NCI-H1092 treated with DMSO at 0.1 percent for 48 hours (cell line): ENCODE measurements at places on chromosomes 6 and 20.

DNA sequence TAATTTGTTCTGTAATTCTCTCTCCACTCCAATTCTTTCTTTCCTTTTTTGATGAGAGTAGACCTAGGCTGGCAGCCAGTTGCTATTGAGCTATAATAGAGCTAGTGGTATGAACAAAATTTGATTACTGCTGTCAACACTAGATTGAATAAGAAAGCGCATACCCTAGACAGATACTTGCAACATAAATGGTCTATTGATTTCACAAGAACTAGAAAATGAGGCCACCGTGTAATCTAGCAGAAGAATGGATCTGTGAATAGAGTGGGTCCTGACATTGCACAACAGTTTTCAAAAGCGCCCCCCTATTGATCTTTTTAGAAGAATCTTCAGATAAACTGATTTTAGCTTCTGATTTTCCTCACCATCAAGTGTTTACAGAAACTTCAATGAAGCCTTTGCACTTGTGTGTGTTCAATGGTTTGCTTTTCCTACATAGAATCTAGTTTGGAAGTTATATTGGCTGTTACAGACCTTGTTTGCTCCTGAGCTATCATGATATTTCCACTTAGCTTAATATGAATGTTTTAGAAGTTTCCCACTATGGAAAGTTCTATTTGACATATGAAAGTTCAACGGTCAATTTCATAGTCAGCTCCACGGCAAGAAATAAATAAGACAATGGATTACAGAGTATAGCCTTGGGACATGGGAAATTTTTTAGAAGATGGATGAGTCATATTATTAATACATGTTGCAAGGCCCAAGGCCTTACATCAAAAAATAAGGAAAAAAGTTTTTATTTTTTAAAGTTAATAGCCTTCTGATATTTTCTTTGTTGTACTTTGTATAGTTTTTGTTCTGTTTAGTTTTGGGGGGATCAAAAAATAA lies 55.6 kb downstream of the UTRN start:
- no peak for DNase-seq

GRCh38 chr20:22471156-22471836 lies 113.1 kb downstream of the FOXA2 start:
- no peak for DNase-seq

GRCh38 chr6:166786704-166787293 lies 159.7 kb upstream of the RPS6KA2 start:
- DNase-seq, result peak; percentile 85

- no peak for DNase-seq
Measured at GRCh38 chr20:63194797-63195173, 21.1 kb downstream of the YTHDF1 start.

GRCh38 chr6:39088331-39088730 lies 26.7 kb downstream of the SAYSD1 start:
- no peak for DNase-seq

DNA sequence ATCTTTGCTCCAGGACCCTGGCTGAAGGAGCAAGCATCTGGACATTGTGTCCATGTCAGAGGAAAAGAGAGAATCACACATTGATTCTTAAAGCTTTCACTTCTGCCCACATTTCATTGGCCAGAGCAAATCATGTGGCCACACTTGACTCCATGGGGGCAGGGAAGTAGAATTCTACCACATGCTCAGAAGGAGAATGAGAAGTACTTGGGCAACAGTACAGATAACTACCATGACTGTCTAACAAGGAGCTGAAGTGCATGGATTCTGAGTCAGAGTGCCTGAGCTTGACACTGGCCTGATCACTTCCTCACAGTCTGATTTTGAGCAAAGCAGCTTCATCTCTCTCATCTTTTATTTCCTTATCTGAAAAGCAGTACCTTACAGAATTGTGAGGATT lies 38.6 kb downstream of the GHRH start:
- no peak for DNase-seq

GRCh38 chr20:36344517-36345132 lies 38.5 kb downstream of the DLGAP4 start:
- no peak for DNase-seq

GRCh38 chr6:163877877-163878639 lies 463.5 kb downstream of the QKI start:
- DNase-seq, result no peak

DNA sequence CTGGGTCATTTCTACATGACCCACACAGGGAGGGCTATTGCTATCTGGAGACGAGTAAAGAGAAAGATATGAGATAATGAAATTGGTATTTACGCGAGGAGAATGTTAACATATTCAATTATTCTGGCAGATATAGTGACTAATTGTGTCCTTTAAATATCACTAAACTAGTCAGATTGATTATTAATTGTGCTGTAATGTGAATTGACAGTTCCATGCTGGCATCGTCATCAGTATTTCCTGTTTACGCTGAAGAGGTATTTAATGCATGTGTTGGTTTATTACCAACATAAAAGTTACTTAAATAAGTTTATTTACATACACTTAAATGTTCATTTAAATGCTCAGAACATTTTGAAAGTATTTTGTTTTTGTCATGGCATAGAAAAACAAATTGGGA lies 35.7 kb upstream of the OGFRL1 start:
- DNase-seq, result no peak

GRCh38 chr20:19098806-19099578 lies 113.5 kb upstream of the SLC24A3 start:
- no peak for DNase-seq

GRCh38 chr6:163706500-163707087 lies 292.1 kb downstream of the QKI start:
- no peak for DNase-seq

DNA sequence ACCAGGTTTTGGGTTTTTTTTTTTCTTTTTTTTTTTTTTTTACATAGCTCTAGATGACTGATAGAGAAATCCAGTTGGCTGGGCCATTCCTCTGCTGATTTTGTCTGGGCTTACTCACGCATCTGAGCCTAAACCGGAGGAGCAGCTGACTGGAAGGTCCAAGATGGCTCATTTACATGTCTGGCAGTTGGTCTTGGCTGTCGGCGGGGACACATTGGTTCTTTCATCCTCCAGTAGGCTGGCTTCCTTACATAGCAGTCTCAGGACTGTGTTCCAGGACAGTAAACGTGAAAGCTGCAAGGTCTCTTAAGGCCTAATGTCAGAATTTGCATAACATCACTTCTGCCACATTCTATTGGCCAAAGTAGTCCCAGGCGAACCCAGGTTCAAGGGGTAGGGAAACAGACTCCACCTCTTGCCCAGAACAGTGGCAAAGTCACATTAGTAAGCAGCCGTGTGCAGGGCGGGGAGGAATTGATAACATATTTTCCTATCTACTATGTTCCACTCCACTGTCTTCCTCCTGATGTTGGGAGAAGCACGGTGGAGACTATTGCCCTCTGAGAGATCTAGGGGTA lies 87.0 kb downstream of the CDH22 start:
- DNase-seq, result no peak

DNA sequence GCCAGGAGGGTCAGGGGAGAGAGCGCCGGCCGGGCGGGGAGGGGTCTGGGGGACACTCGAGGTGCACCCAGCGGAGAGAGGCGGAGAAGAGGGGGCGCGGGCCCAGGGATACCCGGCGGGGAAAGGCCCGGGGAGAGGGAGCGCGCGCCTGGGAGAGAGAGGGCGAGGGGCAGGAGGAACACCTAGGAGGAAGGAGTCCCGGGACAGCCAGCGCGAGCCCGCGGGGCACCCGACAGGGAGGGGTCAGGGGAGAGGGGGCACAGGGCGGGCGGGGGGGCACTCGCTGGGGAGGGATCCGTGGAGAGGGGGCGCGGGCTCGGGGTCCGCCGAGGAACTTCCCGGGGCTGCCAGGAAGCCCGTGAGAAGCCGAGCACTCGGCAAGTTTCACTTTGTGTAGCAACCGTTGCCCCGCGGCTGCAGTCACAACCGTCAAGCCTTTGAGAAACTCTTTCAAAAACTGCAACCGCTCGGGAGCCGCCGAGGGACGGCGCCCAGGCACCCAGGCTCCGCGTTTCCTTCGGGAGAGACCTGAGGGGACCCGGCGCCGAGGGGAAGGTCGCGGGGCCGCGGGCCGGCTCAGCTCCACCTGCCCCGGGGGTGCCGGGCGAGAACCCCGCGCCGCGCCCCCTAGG lies 471 bp downstream of the EZR start:
- peak; percentile 37 for DNase-seq

DNA sequence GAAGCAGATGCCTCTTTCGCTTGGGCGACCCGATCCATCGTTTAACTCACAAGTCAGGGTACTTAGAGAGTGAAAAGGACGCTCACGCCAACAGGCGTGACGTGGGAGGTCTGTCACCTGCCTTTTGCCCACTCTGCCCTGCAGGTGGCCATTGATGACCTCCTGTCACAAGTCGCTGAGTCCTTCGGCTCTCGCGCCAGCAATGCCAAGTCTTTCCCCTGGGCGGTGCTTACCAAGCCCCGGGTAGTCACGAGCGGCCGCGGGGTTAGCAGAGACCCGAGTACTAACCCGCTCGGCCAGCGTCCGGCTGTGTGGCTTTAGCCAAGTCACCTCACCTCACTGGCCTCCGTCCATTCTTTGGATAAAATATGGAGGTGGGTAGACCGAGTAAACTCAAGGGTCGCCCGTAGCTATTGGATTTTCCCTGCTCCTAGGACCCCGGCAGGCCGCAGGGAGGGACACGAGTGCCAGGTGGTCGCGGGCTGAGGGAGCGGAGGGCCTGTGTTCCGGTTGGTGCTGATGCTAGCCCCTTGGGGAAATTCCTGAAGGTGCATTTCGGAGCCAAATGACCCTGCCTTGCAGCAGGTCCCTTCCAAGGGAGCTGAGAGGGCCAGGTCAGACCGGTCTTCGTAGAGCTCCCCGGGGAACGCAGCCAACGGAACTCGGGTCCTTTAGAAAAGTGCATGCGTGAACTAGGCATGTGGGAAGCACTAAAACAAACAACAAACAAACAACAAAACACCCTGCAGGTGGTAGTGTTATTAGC lies 668 bp downstream of the PKIB start:
- peak; percentile 73 for DNase-seq

DNA sequence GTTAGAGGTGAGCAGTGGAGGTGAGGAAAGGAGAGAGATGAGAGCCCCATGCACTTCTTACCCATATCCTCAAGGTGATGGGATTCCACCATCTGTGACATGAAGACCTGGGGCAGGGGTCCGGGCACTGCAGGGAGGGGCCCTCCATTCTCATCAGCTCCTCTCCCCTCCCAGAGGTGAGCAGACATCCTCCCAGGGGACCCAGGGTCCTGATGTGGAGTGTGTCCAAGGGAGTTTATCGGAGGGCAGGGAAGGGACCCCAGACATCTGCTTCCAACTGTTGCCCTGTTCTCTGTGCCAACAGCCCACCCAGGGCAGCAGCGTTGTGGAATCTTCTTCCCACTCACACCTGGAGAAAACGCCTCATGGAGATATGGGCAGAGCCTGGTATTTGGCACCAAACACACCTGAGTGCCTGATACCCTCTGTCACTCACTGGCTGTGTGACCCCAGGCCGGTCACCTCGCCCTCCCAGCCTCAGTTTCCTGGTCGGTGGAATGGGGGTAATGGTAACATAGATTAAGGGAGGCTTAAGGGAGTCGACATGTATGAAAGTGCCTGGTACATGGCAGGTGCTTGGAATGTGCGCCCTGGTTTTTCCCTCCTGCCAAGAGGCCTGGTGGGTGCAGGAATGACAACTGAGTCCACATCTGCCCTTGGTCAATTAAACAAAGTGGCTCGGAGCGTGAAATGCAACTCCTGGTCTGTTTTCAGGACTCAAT lies 227.9 kb downstream of the PREX1 start:
- no peak for DNase-seq

DNA sequence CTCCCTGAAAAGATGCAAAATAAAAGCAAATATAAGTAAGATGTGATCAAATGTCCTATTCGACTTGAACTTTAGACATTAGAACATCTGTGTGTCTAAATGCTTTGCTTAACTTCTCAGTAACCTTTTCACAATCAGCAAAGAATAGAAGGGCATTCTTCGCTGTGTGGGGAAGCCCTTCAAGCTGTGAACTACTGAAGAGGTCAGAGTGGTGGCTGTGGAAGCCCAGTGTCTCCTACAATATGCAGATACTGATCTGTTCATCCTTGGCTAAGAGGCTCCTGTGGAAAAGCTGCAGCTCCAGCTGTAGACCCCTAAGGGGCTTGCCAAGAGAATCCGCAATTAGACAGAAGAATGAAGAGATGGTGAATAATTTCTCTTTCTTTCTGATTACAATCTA lies 400.3 kb upstream of the SASH1 start:
- DNase-seq, result no peak

GRCh38 chr20:407953-408842 lies at the start of gene RBCK1:
Gene RBCK1 (plus strand): TSS chr20:408299. CDS start chr20:408758, 459 bp downstream.
- peak; percentile 70 for DNase-seq

DNA sequence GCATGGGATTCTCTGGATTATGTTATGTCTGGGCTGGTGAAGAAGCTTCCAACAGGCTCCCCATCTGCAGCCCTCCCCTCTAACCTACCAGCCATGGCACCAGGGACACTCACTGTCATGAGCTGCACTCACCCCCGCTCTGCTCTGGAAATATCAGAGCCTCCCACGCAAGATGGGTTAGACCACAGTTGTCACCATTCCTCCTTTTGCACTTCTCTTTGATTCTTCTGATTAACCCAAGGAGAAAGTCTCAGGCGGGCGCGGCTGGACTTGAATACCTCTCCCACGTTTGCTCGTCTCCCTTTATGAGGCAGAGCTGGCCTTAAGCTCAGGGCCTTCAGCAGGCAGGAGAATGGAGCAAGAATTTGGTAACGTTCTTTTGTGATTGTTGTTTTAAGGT lies 128.1 kb downstream of the CEBPB start:
- DNase-seq, result no peak

GRCh38 chr20:59456342-59457279 lies 147.7 kb upstream of the PHACTR3 start:
- DNase-seq, result no peak

DNA sequence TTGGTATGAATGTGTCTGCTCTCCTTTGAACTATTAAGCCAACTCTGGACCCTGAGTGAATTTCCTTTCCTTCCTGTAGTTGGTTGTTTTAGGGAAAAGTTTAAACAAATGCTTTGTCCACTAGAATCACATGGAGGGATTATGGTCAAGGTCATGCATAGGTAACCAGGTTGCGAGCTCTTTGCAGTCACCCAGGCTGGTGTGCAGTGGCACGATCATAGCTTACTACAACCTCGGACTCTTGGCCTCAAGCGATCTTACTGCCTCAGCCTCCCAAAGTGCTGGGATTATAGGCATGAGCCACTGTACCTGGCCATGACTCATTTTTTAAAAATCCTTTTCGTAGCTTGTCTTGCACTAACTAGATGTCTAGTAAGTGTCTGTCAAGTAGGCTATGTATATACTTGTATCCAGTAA lies 88.0 kb upstream of the SOX4 start:
- no peak for DNase-seq
